ENCODE measurements at places on chromosomes 4 and X.

GRCh38 chr4:8345946-8346814 is 76.6 kb downstream of the HTRA3 start:
- no peak for DNase-seq

- no peak for DNase-seq
Measured at GRCh38 chr4:117324851-117325491, 239.6 kb upstream of the TRAM1L1 start.

DNA sequence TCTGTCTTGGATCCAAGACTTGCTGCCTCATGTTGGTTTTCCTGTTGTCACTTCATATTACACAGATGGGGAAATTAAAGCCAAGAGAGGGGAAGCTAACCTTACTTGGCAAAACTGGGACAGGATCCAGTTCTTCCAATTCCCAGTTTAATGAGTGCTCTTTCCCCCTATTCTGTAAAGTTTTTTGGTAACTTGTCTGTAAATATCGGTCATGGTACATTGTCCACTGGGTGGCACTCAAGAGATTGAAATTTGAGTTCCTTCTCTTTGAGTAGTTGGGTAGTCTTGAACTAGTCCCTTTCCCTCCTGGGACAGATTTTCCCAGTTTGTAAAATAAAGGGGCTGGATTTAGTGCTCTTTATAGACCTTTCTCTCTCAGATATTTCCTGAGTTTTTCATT is 12.4 kb upstream of the EOLA2 start:
- DNase-seq: peak; percentile 35

DNA sequence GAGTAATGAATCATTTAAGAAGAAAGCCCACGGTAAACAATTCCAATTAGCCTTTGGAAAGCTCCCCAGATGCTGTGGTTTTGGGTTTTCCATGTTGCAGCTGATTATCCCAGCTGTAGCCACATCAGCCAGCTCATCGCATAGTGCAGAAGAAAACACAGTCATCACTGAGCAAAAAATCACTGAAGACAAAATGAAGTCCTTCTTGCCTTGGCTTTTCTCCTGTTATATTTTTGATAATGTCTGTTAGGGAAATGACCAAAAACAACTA is 193.0 kb upstream of the C1QTNF7 start:
- no peak for DNase-seq

- no peak for DNase-seq
Measured at GRCh38 chrX:113929004-113929403, 654.9 kb upstream of the HTR2C start.

- no peak for DNase-seq
Measured at GRCh38 chr4:7311205-7311604, 118.9 kb downstream of the SORCS2 start.

DNA sequence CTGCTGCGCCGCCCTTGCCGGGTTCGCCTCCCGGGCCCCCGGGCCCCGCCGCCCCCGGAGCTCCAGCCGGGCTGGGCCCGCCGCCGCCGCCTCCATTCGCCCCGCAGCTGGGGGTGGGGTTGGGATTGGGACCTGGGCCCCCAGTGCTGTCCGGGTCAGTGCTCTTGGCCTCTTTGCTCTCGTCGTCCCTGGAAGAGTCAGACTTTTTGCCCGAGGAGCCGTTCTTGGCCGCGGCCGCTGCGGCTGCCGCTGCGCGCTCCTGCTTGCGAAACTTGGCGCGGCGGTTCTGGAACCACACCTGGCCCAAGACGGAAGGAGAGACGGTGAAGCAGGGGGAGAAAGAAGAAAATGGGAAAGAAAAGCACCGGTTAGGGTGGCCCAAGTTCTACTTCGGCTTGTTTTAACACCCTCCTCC is 2.5 kb downstream of the PHOX2B start:
- no peak for DNase-seq

DNA sequence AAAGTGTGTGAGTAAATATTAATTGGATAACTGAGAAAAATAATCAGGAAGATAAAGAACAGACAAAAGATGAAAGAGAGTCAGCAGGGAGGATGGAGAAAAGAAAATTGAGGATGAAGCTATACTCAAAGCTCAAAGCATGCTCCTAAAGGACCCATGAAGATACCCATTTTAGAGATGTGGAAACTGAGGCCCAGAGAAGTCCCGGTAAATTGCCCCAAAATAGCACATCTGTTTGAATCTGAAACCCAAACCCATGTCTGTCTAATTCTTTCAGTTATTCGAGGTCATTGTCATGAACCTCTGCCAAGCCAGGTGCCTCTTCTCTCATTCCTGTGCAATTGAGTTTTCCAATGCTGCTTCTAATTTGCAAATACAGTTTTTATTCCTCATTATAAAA is 29.6 kb upstream of the MSX1 start:
- DNase-seq: no peak

GRCh38 chr4:47451657-47452056 is 11.8 kb downstream of the COMMD8 start:
- no peak for DNase-seq

- DNase-seq: no peak
Measured at GRCh38 chrX:2226182-2226581, 274.6 kb downstream of the DHRSX start.

GRCh38 chrX:126655061-126655460 is 102.4 kb upstream of the DCAF12L1 start:
- DNase-seq: no peak

GRCh38 chr4:68359508-68359907 is 9.6 kb upstream of the YTHDC1 start:
- no peak for DNase-seq

DNA sequence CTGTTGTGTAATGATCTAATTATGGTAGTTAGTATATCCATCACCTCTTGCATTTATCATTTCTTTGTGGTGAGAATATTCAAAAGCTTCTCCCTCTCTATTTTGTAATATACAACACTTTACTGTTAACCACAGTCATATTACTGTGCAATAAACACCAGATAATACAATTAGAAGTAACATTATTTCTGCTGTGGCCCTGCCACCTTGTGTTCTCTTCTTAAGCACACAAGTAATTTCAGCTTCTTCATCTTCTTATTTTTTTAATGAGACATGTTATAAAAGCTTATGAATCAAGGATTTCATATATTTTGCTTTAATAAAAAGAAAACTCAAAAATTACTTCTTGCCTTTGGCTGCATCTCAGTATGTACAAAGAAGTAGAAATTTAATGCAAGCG is 675.2 kb upstream of the INTU start:
- DNase-seq: no peak

- no peak for DNase-seq
Measured at GRCh38 chr4:54940996-54941865, 184.2 kb downstream of the KDR start.

DNA sequence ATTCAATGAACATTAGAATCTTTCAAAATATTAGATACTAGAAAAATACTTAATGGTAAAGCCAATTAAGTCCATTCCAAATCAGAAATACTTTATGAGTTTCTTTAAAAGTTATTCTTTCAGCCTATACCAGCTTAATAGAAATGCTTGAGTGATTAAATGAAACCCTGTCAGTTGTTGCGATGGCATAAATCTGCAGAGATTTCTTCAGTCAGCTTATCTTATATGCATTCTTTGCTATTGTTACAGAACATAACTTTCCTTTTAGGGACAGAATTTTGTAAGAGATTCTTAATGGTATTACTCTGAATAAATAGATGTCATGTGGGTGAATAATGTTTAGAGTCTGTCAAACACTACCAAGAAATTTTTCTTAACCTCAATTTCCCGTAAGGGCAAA is 325.0 kb upstream of the HAND2 start:
- no peak for DNase-seq

DNA sequence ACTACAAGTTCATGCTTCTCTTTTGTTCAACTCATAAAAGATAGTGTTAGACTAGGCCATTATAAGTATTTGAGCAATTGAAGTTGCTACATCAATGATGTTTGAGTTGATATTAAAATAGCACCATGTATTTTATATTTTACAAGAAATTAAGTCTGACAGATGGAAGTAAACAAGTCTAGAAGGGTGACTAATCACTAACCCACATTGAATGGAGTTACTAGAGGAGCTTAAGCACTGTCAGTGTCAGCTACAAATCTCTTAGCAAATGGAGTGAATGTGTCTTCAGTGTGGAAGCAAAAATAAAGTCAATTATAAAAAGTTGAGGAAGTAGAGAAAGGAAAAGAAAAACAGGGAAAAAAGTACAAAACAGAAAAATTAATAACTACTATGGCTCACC is 592.5 kb downstream of the PCDH18 start:
- DNase-seq: no peak

- no peak for DNase-seq
Measured at GRCh38 chrX:119190831-119191230, 45.3 kb upstream of the PGRMC1 start.

DNA sequence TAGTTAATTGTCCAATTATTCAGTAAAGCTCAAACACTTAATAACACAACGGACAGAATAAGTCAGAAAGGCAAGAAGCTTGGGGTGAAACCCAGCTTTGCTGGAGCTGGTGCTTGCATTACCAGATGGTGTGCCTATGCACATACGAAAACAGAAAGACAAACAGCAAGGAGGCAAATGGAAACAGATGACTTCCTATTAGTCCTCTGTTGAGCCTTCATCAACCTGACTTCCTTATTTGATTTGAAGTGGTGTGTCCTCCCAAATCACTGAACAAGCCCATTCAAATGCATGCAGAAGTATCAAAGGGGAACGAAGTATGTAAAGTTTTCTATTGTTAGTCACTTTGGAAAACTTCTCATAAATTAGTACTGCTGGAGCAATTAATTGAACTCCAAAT is 166.2 kb downstream of the ATP10D start:
- DNase-seq: no peak

- DNase-seq: no peak
Measured at GRCh38 chr4:128287141-128287870, at the start of gene PGRMC2. Gene PGRMC2, minus strand, starts transcription at chr4:128287813. Its CDS starts 23 bp downstream, at chr4:128287790.

GRCh38 chrX:130789793-130790192 is 113.2 kb downstream of the ENOX2 start:
- no peak for DNase-seq

DNA sequence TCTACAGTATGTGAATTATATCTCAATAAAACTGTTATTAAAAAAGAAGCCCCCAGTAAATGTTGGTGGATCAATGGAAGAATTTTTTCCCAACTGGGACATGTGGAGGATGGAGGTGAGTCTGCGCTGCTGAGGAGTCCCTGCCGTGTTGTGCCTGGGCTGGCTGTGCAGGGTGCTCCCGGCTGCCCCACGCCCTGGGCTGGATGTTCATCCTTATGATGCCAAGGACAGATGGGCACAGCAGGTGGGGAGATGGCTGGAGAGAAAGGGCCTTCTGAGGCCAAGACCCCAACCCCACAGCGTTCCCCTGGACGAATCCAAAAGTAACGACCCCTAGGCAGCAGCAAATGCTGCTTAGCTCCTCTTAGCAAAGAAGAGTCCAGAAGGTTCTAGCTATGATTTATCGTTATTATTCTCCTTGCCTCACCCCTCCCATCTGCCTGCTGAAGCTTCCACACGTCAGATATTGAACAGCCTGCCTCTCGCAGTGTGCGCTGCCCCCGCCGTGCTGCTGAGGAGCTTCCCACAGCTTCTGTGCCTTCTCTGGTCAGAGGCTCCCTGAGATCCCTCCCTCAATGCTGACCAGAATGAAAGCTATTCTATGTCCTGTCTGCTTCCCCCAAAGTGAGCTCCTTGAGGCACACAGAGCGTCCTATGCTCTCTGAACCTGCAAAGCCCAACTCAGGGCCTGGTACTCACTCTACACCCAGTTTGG is 26.5 kb downstream of the HMX1 start:
- DNase-seq: no peak

DNA sequence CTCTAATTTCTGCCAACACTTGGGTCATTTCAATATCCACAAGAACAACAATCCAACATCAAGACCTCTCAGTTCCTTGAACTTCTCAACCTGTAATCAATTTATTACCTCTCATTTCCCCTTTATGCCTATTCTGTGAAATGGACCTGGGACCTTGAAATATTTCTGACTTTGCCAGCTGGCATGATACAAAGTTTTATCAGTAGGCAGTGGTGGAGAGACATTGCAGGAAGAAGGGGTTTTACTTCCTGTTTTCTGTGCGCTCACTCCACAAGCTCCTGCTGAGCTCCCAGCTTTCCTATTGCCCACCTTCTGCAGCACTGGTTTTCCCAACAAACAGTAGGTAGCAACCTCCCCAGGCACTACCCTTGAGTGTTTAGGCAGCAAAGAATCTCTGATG is 3.5 kb upstream of the ARHGEF6 start:
- DNase-seq: no peak

DNA sequence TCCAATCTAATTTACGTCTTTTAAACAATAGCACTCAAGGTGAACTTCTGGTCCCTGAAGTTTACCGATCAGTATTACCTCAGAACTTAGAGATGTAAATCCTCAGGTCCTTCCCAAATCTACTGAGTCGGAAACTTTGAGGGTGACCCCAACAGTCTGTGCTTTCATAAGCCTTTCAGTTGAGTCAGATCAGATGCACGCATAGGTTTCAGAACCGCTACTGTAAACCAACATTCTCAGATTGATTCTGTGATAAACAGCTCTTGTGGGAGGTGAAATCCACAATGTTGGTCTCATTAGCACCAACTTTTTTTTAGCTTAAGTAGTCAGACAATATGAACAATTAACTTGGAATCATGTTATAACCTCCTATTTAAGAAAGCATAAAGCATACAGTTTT is 86.0 kb downstream of the WWC2 start:
- DNase-seq: no peak

DNA sequence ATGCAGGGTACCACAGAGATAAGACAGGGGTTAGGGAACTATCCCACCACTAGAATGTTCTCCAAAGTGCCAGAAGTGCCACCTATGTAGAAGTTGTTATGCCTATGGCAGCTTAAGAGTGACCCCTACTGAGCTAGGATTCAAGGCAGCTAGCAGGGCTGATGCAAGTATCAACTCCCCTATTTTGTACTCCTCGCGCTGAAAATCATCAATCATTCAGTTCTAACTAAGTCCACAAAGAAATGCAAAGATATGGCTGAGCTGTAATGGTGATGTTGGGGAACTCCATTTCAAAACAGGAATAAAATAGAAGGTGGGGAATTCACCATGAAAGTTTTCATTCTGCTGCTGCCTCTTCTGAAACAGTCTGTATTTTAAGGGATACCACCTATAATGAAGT is 13.8 kb downstream of the ACSL4 start:
- no peak for DNase-seq

GRCh38 chrX:53281321-53281822 is at the start of gene IQSEC2:
Gene IQSEC2, minus strand, starts transcription at chrX:53281584.
- DNase-seq: no peak

DNA sequence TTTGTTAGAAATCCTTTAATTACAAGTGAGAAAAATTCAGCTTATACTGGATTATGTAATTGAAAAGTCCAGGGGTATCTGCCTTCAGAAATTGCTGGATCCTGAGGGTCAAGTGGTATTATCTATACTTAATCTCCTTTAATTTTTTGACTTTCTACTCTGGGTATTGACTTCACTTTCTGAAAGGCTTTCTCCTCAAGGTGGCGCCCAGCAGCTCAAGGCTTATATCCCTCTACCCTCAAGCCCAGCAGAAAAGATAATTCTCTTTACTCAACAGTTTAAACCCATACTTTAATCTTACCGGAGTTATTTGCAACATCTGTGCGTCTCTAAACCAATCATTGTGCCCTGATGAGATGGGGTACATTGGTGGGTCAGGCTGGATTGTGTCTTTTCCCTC is 129.5 kb downstream of the LARP7 start:
- no peak for DNase-seq

All from HS-27A (cell line).